ENCODE measurements at places on chromosomes 4 and X.
A peak's percentile ranks its signal among the peaks of the same experiment; 100 is the strongest.

- DNase-seq: no peak
These were observed 3.1 kb downstream of the SRPX2 start for GRCh38 chrX:100647095-100647494.

DNA sequence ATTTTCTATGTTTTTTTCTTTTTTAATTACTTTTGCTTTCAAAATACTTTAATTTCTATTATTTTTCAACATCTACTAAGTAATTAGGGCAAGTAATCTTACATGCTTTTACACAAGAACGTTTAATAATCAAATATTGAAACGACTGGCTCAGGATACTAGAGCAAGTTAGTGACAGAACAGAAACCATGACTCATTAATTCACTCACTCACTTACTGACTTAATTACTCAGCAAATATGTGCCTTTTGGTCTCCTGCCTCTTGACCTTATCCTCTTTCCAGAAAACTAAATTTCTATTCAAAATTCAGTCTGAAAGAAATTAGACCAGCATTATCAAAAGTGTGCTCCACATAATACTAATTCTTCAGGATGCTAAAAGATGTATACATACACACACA, 314.9 kb upstream of the TEX13C start:
- DNase-seq: no peak

GRCh38 chr4:184267206-184267608, 49.5 kb upstream of the ENPP6 start:
- DNase-seq: no peak

DNA sequence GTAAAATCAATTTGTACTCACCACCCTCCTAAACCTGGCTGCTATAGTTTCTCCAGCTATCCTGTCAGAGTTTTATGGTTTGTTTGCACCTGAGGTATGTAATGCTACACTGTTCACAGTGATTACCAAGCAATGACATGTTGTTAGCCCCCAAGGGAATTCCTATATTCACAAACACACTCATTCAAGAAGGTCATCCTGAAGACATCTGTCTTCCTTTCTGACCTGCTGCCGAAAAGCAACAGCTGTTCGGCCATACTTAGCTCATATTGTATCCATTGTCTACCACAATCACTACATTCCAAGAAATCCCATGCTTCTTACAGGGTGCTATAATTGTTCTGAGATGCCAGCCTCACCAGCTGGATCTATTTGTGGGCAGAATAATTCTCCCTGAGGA, 160.1 kb upstream of the GYPA start:
- DNase-seq: no peak

DNA sequence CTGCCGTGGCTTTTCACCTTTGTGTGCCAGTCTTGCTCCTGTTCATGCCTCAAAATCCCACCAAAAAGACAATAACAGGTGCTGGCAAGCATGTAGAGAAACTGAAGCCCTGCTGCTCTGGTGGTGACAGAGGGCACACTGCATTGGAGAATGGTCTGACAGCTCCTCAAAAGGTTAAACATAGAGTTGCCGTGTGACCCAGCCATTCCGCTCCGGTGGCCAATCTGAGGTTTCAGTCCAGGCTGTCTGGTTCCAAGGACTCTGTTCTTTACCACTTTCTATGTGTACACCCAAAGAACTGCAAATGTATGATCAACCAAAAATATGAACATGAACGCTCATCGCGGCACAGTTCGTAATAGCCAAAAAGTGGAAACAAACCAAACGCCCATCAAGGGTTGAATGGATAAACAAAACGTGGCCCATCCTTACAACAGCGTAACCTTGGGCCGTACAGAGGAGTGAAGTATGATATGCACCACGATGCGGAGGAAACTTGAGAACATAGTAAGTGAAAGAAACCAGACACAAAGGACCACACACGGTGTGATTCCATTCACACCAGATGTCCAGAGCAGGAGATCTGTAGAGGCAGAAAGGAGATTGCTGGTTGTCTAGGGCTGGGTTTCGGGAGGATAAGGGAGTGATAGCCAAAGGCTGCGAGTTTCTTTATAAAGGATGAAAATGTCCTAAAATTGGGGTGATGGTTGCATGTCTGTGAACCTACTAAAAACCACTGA, 33.6 kb upstream of the WFS1 start:
- DNase-seq: no peak

DNA sequence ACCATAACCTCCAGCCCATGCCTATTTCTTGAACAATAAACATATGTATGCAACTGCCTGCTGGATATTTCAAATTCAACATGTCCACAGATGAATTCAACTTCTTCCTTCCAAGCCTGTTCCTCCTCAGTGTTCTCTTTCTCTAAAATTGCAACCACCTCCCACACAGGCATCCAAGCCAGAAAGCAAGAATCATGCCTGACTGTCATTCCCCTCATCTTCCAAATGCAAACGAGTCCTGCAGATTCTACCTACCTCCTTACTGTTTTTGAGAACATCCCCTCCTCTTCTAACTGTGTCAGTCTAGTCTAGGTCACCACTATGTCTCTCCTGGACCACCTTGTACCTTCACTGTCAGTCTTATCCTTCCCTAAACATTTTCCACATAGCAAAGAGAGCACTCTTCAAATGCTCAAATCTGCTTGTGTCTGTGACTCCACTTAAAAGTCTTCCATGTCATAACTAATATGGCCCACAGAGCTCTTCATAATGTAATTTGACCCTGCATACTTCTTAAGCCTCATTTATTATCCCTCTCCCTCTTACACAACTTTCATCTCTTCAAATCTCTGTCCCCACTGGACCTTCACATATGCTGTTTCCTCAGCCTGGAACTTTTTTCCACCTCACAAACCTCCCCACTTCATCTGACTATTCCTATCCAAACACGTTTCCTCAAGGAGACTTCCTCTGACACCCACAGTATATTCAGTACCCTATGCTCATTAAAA, 25.7 kb downstream of the MAPK10 start:
- DNase-seq: no peak

DNA sequence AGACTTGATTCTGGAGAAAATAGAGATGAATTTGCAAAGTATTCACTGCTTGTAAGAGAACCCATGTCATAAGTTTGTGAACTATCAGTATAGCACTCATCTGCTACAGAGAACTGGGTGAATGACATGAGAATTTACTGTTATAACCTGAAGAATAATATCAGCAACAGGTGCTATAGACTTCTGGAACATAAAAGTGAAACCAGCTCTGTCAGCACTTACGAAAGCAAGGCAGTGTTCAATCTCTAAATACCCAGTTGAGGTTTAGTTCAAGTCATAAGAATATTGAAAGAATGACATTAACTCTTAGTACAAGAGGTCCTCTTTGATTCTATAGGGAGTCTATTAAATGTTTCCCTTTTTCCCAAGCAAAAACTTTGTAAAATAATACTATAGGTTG, 232.9 kb upstream of the ANKRD50 start:
- no peak for DNase-seq

DNA sequence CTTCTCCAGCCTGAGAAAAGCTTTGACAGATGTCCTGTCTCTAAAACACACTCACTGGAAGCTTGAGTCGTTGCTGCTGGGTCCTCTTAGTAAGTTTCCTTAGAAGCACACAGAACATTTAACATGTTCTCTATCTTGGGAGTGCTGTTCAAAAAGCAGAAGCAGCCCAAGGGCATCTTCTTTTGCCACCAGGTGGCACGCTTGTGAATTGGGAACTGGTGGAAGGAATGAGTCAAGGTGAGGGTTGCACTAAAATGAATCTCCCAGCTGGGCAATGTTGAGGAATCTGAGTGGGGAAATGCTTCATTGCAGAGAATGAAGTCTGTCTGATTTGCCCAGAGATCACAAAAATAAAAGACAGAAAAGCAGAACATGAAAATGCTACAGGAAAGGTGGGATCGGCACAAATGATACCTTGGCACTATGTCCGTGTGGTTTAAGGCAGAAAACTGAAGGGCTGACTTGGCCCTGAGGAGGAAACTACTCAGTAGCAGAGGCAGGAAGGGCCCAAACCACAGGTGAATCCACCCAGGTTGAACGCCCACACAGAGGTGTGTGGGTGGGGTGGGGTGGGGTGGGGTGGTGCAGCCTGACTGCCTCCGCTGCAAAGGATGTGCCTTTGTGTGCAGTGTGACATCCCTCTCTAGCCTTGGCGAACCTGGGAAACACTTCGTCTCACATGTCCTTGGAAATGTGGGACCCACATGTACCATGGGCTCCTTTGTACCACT, 26.0 kb downstream of the KIT start:
- no peak for DNase-seq

- no peak for DNase-seq
These were observed 24.7 kb downstream of the TMEM47 start for GRCh38 chrX:34632384-34632783.

GRCh38 chr4:177713454-177713853, 271.2 kb upstream of the AGA start:
- no peak for DNase-seq

GRCh38 chrX:18210470-18210869, 10.2 kb downstream of the BEND2 start:
- peak; percentile 1 for DNase-seq

DNA sequence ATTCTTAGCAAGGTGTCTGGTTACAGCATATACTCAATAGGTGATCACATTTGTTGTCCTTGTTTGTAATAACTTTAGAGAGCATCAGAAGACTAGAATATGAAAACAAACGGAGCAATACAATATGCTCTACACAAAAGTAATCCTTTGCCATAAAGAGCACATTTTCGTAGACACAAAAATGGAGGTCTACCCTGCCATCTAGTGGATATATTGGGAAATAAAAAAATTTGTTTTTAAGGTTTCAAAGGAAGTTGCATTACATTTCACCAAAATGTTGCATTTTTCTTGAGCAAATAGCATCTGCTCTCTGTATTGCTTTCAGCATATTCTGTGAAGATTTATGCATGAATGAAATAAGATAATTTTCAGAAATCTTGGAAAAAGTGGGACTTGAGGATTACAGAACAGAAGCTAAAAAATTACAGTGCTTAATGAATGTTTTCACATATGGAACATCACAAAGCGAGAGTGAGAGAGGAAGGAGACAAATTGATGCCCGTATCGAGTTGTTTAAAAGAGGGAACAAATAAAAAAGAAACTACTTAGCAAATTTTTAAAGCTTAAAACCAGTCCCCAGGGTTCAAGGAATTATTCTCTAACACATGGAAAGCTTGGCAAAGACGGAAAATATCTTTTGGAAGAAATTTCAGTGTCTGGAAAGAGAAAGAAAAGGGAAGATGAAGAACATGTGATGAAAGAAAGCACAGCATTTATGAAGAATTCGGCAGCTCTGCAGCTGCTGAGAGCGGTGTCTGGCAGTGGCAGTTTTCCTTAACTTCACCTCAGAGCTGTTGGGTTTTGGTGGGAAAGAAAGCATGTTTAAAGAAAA, 390.1 kb downstream of the ANKRD50 start:
- DNase-seq: peak; percentile 49

- DNase-seq: no peak
These were observed 22.2 kb downstream of the VSIG4 start for GRCh38 chrX:66017659-66018170.

- no peak for DNase-seq
These were observed 25.4 kb upstream of the AFAP1 start for GRCh38 chr4:7964890-7965662.

DNA sequence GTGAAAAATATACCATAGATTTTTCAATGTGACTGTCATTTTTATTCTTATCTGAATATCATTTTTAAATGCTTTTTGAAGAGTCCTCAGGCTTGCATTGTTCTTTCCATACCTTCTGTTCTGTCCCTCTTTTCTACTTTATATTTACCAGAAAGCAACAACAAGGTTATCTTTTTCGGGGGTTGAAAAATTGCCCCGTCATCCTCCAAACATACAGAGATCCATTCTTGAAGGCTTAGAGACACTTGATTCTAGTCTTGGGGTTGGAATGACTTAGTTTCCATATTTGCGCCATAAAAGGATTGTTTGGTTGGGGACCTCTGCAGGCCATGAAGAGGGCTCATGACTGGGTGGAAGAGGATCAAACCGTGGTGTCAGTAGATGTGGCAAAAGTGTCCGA, 63.5 kb downstream of the FAM114A1 start:
- no peak for DNase-seq

- peak; percentile 9 for DNase-seq
These were observed at the start of gene GLRA3 for GRCh38 chr4:174828845-174829701. Gene GLRA3, minus strand, starts transcription at chr4:174829247. Its CDS starts 436 bp downstream, at chr4:174828811.

DNA sequence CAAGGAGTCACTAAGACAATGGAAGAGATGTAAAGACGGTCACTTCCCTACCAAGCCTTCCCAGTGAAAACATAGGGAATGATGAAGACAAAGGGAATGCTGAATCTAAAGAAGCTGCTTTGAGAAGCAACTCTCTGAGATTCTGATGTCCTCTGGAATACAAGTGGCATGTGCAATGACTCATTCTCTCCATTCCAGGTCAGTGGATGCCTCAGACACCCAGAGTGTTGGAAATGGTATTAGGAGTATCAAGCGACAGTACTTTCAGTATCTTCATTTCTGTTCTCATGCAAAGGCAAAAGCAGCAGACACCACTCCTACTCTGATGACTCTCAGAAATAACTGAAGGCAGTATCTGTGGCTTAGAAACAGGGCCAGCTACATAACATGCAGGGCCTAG, 102.6 kb downstream of the FSTL5 start:
- DNase-seq: no peak

DNA sequence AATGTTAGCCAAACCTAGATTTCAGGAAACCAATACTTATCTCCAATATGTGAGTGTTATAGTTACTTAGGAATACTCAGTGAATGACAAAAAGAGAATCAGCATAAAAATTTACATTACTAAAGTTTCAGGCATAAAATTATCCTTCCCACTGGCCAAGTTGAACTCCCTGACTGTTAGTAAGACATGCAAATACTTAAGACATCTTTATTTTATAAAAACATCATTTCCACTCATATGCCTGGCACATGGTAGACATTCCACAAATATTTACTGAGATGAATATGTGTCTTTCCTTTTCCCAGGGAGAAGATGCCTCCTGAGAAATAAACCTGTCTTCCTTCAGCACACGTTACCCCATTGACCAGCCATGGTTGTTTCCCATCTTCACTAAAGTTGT, 7.3 kb downstream of the VEGFD start:
- DNase-seq: no peak

GRCh38 chr4:80043541-80043940, 29.5 kb downstream of the ANTXR2 start:
- no peak for DNase-seq

- DNase-seq: no peak
These were observed 76.2 kb downstream of the DOCK11 start for GRCh38 chrX:118571836-118572235.

GRCh38 chr4:62457356-62457755, 1257.2 kb downstream of the ADGRL3 start:
- DNase-seq: no peak

GRCh38 chrX:94633237-94633636, 959.2 kb downstream of the FAM133A start:
- no peak for DNase-seq
